ENCODE measurements at places on chromosomes 1 and 21.

GRCh38 chr1:78240755-78241154 is 195.0 kb downstream of the GIPC2 start:
- DNase-seq: no peak

DNA sequence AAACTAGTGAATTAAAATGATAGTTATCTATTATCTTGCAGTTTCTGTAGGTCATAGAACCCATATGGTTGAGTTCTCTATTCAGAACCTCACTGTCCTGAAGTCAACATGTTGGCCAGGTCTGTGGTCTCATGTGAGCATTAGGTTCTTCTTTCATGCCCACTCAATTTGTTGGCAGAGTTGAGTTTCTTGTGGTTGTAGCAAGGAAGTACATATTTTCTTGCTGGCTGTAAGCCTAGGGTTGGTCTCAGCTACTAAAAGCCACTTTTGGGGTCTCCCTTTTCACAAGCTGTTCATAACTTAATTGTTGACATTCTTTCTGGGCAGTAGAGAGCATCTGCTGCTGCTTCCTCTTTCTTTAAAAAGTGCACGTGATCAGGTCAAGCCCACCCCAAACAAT is 1165.1 kb upstream of the NCAM2 start:
- no peak for DNase-seq

DNA sequence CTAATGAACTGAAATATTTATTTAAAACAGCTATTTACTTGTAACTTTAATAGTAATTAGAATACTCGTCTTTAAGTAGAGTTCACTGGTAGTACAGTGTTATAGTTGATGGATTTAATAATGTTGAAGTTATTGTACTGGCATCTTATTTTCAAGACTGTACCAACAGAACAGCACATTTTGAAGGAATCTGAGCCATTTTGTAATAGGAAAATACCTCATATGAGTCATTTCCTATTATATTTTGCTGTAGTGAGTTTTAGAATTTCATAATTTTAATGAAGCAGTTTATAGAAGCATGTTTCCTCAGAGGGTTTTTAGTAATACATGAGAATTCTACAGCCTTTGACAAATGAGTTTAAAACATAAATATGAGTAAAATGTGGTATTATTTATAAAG is 258.3 kb downstream of the OLFM3 start:
- DNase-seq: peak; percentile 3

DNA sequence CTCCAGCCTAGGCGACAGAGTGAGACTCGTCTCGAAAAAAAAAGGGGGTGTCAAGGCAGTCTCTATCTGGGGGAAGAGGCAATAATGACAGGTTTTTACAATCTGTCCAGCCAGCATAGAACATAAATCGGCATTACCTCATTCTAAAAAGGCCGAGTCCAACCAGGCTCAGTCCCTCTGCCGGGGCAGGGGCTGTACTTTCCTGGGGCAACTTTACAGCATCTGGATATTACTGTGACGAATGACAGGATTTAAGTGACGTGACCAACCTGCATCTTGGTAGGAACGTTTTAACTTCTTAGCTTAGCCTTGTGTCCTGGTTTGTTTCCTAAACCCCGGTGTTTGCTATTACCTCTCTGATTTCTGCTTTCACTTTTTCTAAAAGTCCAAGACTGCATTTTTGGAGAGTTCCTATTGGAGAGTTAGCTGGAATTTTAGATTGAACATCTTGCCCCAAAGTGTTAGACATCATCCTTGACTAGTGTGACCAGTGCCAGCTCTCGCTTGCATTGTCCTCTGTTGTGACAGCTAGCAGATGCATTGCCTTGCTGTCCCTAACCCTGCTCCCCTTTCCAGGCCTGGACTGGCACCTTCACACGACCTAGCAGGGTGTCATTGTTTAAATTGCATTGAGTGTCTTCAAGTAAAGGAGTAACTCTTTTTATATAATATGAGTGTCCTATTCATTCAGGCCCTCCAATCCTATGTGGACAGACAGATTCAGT is 96.5 kb downstream of the TGFBR3 start:
- no peak for DNase-seq

DNA sequence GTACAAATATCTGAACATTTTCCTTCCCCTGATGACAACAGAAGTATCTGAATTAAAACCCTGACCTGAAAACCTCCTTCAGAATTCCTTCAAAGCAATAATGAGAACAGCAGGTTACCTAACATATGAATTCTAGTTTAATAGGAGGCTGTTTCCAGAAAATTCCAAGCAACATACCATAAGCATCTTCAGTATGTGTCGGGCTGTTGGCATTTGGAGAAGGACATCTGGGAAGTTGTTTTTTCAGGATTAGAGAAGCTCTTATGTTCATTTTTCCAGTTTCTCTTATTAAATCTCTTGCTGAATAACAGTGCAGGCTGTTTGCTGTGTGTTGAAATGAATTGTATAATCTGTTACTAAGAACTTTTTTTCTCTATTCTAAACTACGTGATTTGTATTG is 101.5 kb downstream of the PLA2G4A start:
- DNase-seq: no peak

- DNase-seq: no peak
Observed at GRCh38 chr1:47838562-47839432, 158.4 kb downstream of the TRABD2B start.

DNA sequence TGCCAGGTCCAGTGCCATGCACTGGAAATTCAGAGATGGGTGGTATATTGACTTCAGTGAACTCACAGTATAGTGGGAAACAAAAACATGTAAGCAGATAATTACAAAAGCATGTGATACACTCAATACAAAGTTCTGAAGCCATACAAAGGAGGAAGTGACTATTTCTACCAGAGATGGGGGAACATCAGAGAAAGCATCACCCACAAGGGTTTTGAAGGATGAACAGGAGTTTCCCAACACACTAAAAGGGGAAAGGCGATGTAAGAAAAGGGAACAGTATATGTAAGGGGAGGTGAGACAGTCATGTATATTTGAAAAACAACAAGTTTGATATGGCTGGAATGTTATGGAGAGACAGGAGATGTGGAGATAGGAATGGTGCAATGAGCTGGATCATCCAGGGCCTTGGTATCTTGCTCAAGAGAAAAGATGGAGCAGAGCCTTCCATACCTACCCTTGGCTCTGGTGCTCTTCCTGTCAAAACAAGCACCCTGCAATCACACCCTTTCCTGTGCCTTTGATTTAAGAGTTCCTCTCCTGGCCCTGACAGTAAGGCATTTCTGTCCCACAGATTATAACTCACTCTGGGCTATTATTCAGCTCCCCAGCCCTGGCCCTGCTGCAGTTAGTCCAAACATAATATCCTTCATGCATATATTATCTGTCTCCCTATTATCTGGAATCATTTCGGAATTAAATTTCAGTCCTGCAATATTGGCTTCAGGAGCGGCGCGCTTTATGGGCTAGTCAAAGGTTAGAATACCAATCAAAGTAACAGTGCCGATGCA is 60.5 kb downstream of the DMAP1 start:
- no peak for DNase-seq

DNA sequence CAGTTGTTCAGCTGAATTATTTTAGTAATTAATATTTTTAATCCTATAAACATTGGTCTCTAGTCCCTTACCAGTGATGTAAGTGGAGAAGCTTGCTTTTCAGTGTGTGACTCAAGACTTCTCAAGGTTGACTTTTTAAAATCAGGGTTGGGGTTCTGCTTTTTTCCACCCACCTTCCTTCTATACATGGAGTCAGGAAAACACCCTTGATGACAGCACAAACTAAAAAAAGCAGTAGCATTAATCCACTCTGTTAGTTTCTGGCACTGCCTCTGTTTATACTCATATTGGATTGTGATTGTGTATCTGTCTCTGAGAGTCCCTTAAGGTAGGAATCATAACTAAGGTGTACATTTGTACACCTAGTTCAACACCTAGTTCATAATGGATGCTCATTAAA is 8.3 kb upstream of the PLEKHO1 start:
- no peak for DNase-seq

GRCh38 chr1:175520186-175520585 is 223.2 kb downstream of the TNR start:
- no peak for DNase-seq

DNA sequence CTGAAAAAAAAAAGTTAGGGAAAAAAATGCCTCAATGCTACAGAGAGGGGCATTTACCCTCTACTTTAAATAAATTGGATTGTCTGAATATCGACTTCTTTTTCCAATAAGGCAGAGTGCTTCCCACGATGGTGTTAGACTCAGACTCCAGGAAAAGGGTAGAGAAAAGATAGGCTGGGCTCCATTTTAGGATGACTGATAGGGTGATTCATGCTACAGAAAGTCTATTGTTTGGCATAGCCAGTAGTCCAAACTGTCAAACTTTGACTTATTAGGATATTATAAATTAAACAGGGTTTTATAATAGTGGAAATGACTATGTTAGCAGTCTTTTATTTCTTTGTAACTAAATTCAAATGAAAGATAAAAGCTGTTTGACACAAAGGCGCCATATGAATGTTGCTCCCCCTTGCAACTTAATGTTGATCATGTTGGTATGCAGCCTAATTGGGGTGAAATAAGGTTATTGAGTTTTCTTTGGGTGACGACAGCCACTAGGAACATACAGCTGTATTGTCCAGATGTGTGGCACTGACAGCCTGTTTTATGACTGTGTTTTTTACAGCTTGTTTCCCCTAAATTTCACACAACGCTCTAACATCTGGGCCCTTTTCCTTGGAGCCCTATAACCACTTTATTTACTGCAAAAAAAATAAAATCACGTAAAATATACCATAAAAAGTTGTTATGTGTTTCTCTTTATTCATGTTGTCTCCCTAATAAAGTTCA is 69.3 kb downstream of the SPAG17 start:
- no peak for DNase-seq

DNA sequence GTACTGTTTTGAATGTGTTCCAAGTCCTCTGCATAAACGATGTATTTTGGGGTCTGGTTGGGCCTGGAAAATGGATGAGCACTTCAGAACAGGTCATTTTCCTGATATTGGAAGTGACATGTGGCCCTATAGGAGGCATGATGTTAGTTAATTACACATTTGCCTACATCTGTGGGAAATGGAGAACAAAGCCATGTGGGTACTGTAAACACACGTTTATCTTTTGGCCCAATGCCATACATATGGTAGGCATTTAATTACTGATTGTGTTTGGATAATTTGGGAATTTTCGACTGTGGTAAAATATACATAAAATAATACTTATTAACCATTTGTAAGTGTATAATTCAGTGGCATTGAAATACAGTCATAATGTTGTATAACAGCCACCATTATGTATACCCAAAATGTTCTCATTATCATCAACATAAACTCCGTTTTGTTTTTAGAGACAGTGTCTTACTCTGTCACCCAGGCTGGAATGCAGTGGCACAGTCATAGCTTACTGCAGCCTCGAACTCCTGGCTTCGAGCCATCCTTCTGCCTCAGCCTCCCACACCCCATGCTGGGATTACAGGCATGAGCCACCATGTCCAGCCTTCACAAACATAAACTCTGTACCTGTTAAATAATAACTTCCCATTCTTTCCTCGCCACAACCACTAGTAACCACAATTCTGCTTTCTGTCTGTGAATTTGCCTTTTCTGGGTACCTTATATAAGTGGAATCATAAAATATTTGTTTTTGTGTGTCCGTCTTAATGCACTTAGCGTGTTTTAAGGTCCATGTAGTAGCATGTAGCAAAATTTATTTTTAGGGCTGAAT is 11.9 kb upstream of the RNPEP start:
- DNase-seq: peak; percentile 41

GRCh38 chr1:27365372-27366112 is 1.2 kb downstream of the MAP3K6 start:
- peak; percentile 91 for DNase-seq

DNA sequence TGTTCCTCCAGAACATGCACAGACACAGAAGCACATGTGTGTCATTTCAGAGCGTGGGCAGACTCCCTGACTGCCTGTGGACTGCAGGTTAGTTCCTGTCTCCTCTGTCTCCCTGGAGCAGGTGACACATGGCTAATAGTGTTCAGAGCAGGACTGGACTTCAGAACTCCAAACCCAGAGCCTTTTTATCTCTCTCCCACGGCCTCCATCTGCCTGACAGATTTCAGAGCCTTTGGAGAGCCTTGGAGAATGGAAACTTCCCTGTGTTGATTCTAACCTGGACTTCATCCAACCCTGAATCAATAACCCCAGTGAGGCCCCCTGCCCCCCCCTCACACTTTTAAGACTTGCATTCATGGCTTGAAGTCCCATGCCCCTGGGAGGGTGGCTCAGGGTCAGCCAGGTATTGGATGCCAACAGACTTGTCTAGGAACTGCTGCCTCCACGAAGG is 44.4 kb downstream of the C1orf198 start:
- DNase-seq: no peak

DNA sequence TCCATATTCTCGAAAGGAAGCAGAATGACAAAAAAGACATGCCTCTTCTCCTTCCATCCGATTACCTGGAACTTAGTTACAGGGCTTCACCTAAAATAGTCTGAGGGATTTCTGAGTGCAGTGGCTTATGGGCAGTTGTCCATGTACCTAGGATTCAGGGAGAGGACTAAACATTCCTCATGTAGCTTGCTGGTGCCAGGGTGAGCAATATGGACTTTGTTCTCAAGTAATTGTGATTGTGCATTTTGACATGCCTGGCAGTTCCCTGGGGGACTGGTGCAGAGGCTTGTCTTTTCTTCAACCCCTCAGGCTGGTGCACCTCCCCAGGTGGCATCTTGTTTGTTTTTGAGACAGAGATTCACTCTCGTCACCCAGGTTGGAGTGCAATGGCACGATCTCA is 6.1 kb upstream of the PSEN2 start:
- DNase-seq: no peak

DNA sequence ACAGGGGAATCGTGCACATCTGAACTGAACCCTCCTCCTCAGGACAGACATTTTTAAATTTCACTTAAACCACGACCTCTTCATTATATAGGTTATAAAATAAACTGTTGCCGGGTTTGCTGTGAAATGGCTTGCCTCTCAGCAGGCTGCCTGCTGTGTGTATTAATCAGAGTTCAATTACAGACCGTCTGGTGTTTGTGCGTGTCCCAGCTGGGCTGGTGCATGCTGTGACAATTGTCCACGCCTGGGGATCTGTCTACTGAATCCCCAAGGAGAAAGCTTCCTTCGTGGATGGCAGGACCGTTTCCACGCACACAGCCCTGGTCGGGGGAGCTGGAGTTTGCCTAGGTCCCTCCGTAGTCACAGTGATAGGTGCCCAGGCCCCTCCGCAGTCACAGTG is 13.4 kb upstream of the AGPAT3 start:
- no peak for DNase-seq

DNA sequence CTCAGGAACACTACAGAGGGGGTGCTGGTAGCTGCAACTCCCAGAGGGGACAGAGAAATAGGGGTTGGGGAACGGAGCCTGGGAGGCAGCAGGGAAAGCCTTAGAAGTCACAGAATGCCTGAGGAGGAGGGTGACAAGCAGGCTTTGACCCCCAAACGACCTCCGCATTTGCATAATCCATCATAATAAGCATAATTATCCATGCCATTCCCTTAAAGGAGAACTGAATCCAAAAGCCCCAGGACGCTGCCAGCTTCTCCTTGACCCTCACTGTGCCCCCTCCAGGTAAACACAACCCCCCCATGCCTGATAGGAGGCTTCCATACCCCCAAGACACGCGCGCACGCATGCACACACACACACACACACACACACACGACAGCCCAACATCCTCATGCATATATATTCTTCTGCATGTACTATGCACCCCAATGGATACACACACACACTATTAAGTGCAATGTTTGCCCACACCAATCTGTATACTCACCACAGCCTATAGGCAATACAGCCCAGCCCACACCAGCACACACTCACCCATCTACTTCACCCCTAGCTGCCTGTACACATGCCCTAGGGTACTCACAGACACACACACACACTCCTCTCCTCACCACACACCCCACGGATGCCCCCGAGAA is 27.8 kb downstream of the SDC3 start:
- no peak for DNase-seq

GRCh38 chr1:230757856-230758708 is 10.9 kb downstream of the CAPN9 start:
- DNase-seq: no peak
